ENCODE measurements at places on chromosomes 11 and 22.

DNA sequence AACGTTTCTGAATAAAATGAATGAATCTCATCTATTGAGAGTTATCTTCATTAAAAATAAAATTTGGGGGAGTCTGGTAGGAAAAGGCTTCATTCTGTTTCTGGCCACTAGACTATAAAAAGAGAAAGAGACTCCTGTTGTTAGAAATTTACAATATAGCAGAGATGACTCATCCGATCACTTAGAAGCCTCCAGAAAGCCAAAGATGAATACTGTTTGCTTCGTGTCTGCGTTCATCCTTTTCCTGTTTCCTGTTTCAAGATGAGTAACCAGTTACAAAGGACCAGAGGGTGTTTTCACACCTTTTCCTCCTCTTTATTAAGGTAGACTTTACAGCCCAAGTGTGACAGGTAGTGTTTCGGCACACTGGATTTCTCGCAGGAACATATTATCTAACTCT, 1120.7 kb downstream of the LRRC4C start:
- DNase-seq, result peak; percentile 21

- DNase-seq, result no peak
Observed at GRCh38 chr11:117717485-117718314, 79.3 kb downstream of the DSCAML1 start.

DNA sequence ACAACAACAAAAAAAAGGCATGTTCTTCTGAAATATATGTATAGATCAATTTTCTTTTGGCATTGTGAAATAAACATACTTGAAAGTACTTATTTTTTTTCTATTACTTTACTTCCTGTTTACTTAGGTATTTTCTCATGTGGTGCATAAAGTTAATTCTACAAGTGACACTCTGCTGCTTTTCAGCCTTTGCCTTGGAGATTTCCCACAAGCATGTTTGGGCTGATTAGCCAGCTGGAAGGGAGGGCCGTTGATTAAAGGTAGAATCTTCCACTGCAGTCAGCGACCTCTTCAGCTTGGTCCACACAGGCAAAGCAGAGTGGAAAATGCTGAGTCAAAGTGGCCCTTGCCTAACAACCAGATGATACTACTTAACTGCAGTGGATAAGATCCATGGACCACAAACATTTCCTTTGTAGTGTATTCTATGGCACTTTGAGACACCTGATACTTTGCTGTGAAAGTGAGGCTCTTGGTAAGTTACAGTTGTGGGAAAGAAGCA, 176.0 kb downstream of the ARHGAP42 start:
- peak; percentile 93 for DNase-seq

GRCh38 chr11:82004537-82005213, 729.0 kb downstream of the FAM181B start:
- DNase-seq, result peak; percentile 51

- DNase-seq, result no peak
Observed at GRCh38 chr22:38464992-38465672, 2.8 kb upstream of the KDELR3 start.

GRCh38 chr11:103637295-103637694, 399.1 kb upstream of the DDI1 start:
- peak; percentile 64 for DNase-seq

DNA sequence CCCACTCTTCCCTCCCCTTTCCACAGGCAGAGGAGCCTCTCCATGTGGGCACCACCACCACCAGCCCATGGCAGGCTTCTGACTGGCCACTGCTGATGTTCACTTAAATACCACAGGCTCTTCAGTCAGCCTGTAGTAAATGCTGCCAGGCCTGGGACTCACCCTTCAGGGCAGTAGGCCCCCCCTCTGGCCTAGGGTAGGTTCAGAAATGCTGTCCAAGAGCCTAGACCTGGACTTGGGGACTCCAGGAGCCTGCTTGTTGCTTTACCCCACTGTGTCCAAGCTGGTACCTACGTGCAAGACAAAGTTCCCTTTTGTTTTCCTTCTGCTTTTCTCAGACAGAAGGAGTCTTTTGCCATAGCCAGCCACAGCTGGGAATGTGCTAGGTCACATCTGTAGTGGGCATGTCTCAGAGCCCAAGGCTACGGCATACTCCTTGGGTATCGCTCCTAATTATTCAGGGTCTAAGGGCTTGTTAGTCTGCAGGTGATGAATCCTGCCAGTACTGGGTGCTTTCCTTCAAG, 38.6 kb downstream of the TMEM135 start:
- no peak for DNase-seq

DNA sequence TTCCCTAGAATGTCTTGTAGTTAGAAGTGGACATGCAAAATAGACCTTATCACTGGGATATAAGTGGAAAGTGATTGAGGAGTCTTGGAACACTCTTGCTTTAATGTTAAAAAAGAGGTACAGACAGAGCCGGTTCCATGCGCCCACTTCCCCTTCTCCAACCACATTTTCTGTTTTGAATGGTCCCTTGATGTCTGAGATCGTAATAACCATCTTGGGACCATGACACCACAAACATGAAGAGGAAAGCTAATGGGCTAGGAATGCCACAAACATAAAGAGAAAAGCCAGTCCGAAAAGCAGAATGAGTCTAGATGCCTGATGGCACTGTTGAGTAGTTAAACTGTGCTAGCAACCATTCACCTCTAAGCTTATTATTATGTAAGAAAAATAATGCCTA, 54.8 kb upstream of the SPON1 start:
- DNase-seq, result no peak

- no peak for DNase-seq
Observed at GRCh38 chr22:45242778-45243191, 2.1 kb upstream of the KIAA0930 start.

DNA sequence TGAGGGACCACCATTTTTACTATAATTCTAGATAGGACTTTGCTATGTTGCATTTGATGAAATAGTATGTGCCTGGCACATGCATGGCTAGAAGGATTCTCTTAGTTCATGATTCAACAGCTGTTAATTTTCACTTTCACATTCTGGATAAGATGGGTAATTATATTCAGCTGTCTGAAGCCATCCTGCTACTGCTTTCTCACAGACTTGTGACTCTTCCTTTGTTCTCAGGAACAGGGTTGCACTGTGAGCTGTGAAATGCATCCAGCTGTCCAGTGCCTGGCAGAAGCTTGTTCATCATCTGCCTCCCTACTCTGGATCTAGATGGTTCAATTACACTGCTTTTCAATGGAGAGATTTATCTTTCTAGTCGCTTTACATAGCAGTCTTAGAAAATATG, 610.1 kb upstream of the ANO5 start:
- no peak for DNase-seq

- DNase-seq, result no peak
Observed at GRCh38 chr11:26726960-26727359, 5.1 kb upstream of the SLC5A12 start.

DNA sequence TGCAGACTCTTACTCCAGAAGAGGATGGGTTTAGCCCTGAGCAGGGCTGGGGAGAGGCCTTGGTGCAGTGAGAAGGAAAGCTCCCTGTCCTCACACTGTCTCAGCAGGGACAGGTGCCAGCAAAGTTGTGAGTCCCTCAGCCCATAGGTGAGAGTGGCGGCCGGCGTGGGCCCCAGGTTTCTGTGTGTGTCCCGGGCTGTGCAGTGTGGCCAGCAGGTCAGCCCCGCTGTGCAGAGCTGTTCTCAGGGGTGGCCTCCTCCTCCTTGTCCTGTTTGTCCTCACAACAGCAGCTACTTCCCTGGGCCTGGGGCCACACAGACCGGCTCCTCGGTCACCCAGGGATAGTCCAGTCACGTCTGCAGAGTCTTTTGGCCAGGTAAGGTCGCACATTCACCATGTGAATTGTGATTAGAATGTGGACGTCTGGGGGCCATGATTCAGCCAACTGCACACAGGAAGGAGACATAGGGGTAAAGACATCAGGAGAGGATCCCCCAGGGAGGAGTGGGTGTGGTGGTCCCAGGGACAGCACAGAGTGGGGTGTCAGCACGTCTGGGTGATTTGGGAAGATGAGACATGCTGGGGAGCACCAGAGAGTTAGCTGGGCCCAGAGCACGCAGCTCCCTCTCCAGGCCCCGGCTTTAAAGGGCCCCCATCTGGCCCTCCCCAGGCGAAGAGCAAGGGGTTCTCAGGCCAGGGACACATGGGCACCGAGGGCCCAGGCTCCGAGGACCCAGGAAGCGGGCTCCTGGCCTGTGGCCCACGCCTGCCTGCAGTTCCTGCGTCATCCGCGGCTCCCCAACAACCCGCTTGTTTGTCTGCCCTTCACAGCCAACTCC, 81.6 kb downstream of the MYEOV start:
- no peak for DNase-seq

DNA sequence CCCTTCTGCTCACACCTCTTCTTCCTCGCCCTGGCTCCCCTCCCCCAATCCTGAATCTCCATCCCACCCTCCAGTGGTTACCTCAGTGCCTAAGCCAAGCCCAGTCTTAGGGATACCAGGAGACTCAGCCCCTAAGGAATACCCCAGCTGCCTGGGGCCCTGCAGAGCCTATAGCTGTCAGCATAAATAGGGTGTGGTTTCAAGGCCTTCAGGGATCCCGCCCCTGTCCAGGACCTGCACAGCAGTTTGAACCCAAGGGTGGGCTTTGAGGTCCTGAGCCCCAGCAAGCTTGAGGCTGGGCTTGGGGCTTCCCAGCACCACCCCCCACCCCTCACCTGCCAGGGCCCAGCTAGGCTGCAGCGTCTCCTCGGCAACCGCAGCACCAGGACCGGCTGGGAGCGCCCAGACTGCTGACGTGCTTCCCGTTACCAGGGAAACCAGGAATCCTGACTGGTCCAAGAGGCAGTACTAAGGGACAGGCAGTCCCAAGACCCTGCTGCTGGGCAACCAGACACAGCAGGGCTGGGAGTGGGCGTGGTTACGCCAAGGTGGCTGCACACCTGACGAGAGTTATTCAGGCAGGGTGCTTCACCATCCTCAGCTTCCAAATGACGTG, 13.7 kb downstream of the APBB1 start:
- no peak for DNase-seq

GRCh38 chr11:21492931-21493330, 700.0 kb upstream of the ANO5 start:
- no peak for DNase-seq

DNA sequence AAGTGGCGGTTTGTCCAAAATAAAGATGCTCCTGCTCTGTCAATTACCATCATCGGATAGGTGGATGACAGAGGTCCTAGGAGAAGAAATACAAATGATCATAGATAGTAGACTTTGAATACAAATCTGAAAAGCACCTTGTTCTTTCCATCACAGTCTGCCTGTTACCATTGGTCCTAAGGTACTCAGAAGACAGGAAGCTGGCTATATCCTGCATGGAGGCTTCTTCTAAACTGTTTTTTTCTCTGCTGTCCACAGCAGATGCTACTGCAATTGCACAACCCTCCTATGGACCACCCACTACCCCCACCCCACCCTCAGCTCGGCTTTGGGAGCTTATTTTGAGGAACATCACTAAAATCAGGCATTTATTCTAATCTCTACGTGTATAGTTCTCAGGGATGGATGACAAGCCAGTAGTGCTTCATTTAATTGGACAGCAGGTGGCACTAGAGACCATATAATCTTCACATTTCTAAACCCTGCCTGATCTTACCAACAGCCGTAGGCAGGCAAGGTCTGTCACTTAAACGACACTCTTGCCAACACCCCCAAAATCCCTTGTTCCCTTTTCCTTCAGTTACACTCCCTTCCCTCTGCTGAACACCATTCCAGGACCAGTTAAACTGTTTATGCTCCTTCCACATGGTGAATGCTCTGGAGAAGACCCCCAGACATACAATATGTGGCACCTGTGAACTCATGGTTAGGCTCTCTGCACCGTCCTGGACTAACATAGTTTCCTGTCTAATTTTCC, 6.6 kb upstream of the PTS start:
- peak; percentile 91 for DNase-seq

DNA sequence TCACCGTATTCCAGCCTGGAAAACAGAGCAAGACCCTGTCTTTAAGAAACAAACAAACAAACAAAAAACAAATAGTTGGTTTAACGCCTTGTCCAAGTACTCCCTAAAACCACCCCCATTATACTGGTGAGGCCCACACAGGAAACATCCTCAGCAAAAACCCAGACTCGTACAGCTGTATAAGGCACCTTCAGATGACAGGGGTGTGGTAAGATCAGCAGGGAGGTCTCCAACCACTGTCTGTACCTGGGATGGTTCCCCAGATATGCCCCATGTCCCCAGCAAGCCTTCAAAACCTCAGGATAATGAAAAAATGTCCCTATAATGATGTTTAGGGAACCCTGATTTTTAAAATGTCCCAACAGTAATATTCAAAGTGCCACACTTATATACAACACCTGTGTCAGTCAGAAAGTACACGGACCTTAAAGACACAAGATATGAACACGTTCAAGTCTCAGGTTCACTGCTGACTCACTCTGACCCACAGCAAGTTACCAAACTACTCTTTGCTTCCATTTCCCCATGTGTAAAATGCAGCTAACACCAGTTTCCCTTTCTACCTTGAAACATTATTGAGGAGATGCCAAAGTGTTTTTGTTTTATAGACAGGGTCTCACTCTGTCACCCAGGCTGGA, 9.3 kb downstream of the SF3A1 start:
- DNase-seq, result no peak

GRCh38 chr11:69366591-69366990, 72.6 kb downstream of the MYEOV start:
- no peak for DNase-seq

GRCh38 chr11:92179017-92179670, 45.5 kb upstream of the FAT3 start:
- no peak for DNase-seq

GRCh38 chr22:31295831-31296657, 3.8 kb upstream of the PIK3IP1 start:
- DNase-seq, result peak; percentile 63

DNA sequence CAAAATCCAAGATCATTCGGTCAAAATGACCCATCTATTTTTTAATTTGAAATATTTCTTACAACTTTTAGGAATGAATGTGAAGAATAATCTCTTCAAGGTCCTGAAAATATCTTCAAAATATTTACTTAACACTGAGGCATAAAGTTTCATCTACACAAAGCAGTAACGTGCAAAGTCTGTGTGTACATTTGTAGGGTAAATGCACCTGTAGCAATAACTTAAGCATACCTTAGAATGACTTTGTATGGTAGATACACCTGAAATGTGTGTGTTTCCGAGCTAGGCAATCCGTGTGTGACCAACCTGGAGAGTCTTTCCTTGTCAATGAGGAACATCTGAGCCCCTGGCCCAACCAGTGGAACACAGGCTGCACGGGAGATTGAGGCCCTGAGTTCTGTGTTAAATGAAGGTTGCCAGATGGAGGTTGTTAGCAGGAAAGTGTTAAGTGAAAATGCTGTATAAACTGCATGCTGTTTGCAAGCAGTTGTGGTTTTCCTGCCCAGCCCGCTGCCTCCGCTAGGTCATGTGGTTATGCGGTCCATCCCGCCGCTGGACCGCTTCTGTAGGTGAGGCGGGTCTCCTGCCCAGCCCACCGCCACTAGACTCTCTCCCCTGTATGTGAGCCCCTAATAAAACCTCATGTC, 7.6 kb upstream of the CTR9 start:
- no peak for DNase-seq

- no peak for DNase-seq
Observed at GRCh38 chr11:2092464-2092910, 46.7 kb downstream of the IGF2 start.

GRCh38 chr11:113675003-113675561, 31.0 kb downstream of the TMPRSS5 start:
- DNase-seq, result peak; percentile 86

- DNase-seq, result no peak
Observed at GRCh38 chr11:26719998-26720397, 1.9 kb downstream of the SLC5A12 start.

GRCh38 chr11:128629516-128630106, 42.3 kb upstream of the ETS1 start:
- no peak for DNase-seq
